Breast epithelium (tissue), 4 donors: ENCODE measurements at places on chromosomes 5 and 9.

GRCh38 chr5:56671571-56671970, 143.8 kb upstream of the MAP3K1 start:
- H3K36me3 ChIP-seq: no peaks in the 10 kb centered on the region
- no peaks in the 10 kb centered on the region for H3K27me3 ChIP-seq
- H3K4me3 ChIP-seq: no peak overlapping the region

DNA sequence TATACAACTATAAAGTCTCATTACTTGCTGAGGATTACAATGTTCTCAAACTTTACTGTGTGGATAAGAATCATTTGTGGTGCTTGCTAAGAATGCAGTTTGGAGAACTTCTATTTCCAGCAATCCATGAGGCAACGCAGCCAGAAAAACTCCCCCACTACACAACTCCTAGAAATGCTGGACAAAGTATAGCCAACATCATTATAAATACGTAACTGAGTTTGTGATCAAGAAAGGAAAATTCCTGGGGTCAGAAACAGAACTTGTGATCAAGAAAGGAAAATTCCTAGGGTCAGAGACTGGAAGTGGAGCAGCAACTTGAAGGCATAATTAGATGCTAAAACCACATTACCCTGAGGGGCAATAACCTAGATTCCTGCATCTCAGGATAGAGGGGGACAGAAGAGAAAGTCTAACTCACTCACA, 81.1 kb downstream of the MAT2B start:
- DNase-seq: no peak
- H3K27ac ChIP-seq: no peak overlapping the region
- H3K36me3 ChIP-seq: no peaks in the 10 kb centered on the region

DNA sequence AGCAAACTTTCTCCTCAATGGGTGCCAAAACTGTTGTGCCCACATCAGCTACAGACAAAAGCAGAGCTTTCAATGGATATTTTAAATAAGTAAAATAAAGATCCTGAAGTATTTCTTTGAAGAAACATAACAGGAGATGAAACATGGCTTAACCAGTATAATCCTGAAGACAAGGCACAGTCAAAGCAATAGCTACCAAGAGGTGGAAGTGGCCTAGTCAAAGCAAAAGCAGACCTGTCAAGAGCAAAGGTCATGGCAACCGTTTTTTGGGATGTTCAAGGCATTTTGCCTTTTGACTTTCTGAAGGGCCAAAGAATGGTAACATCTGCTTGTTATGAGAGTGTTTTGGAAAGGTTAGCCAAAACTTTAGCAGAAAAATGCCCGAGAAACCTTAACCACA, 77.9 kb downstream of the ANXA1 start:
- no peak overlapping the region for H3K4me3 ChIP-seq
- H3K27me3 ChIP-seq: no peaks in the 10 kb centered on the region
- no peak for DNase-seq
- H3K36me3 ChIP-seq: no peaks in the 10 kb centered on the region
- no peak overlapping the region for H3K27ac ChIP-seq
- no peaks in the 10 kb centered on the region for H3K4me1 ChIP-seq

GRCh38 chr5:9194509-9194908, 351.4 kb downstream of the SEMA5A start:
- no peak overlapping the region for H3K4me3 ChIP-seq
- peak; percentile 28 for DNase-seq
- no peaks in the 10 kb centered on the region for H3K27me3 ChIP-seq
- H3K4me1 ChIP-seq: no peaks in the 10 kb centered on the region
- H3K36me3 ChIP-seq: no peaks in the 10 kb centered on the region
- H3K27ac ChIP-seq: no peak overlapping the region

- DNase-seq: no peak
- H3K4me3 ChIP-seq: no peak overlapping the region
- no peaks in the 10 kb centered on the region for H3K36me3 ChIP-seq
- no peaks in the 10 kb centered on the region for H3K27me3 ChIP-seq
- peak overlapping the region; percentile 26 for H3K27ac ChIP-seq
Observed at GRCh38 chr5:172607213-172607793, 33.8 kb upstream of the NEURL1B start.

- no peaks in the 10 kb centered on the region for H3K36me3 ChIP-seq
- H3K4me3 ChIP-seq: no peak overlapping the region
- no peak overlapping the region for H3K27ac ChIP-seq
- DNase-seq: no peak
- no peaks in the 10 kb centered on the region for H3K4me1 ChIP-seq
- no peaks in the 10 kb centered on the region for H3K27me3 ChIP-seq
Observed at GRCh38 chr5:160556846-160557245, 135.2 kb downstream of the PTTG1 start.

GRCh38 chr9:134341306-134341705, 15.1 kb downstream of the RXRA start:
- no peak for DNase-seq
- H3K27me3 ChIP-seq: no peaks in the 10 kb centered on the region
- H3K27ac ChIP-seq: peak overlapping the region; percentile 78
- H3K4me1 ChIP-seq: peaks cover 19% of the 10 kb centered on the region

- no peaks in the 10 kb centered on the region for H3K36me3 ChIP-seq
- no peak overlapping the region for H3K4me3 ChIP-seq
- no peak overlapping the region for H3K27ac ChIP-seq
- no peaks in the 10 kb centered on the region for H3K27me3 ChIP-seq
- no peak for DNase-seq
- H3K4me1 ChIP-seq: no peaks in the 10 kb centered on the region
Observed at GRCh38 chr9:115415450-115415849, 297.5 kb upstream of the TNC start.

DNA sequence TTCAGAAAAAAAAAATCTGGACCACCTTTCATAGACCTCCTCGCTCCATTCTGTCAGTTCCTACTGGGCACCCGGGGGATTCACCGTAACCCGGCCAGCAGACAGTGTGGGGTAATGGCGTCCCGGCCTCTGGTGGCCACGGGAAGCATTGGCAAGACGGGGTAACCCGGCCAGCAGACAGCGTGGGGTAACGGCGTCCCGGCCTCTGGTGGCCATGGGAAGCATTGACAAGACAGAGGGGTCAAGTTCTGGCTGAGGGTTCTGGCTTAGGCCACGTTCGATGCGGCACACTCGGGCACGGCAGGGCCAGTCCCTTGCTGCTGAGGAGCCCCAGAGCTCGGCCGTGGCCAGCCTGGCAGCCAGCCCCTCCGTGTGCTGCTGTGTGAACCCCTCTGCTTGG, 116.2 kb upstream of the RAPGEF1 start:
- no peaks in the 10 kb centered on the region for H3K27me3 ChIP-seq
- H3K36me3 ChIP-seq: peaks cover 6% of the 10 kb centered on the region
- no peaks in the 10 kb centered on the region for H3K4me1 ChIP-seq
- no peak overlapping the region for H3K27ac ChIP-seq
- H3K4me3 ChIP-seq: no peak overlapping the region

GRCh38 chr9:114724744-114725143, 42.8 kb upstream of the TEX48 start:
- H3K4me3 ChIP-seq: no peak overlapping the region
- H3K4me1 ChIP-seq: no peaks in the 10 kb centered on the region
- H3K27ac ChIP-seq: no peak overlapping the region
- no peaks in the 10 kb centered on the region for H3K36me3 ChIP-seq
- DNase-seq: no peak

GRCh38 chr5:132475497-132475882, 15.1 kb downstream of the IRF1 start:
- H3K4me3 ChIP-seq: no peak overlapping the region
- no peaks in the 10 kb centered on the region for H3K36me3 ChIP-seq
- peak overlapping the region; percentile 75 for H3K27ac ChIP-seq

- H3K4me3 ChIP-seq: no peak overlapping the region
- no peaks in the 10 kb centered on the region for H3K36me3 ChIP-seq
- no peaks in the 10 kb centered on the region for H3K4me1 ChIP-seq
- no peak for DNase-seq
- H3K27me3 ChIP-seq: no peaks in the 10 kb centered on the region
Observed at GRCh38 chr5:150649108-150650020, 8.9 kb downstream of the SYNPO start.

DNA sequence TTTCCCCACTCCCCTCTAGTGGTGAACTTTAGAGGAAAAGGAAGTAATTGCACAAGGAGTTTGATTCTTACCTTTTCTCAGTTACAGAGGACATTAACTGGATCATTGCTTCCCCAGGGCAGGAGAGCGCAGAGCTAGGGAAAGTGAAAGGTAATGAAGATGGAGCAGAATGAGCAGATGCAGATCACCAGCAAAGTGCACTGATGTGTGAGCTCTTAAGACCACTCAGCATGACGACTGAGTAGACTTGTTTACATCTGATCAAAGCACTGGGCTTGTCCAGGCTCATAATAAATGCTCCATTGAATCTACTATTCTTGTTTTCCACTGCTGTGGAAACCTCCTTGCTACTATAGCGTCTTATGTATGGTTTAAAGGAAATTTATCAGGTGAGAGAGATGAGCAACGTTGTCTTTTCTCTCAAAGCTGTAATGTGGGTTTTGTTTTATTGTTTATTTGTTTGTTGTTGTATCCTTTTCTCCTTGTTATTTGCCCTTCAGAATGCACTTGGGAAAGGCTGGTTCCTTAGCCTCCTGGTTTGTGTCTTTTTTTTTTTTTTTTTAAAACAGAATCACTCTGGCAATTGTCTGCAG, 25.3 kb downstream of the SLC22A5 start:
- no peak overlapping the region for H3K27ac ChIP-seq
- H3K27me3 ChIP-seq: no peaks in the 10 kb centered on the region
- H3K4me1 ChIP-seq: peaks cover 2% of the 10 kb centered on the region
- DNase-seq: no peak

GRCh38 chr9:125844611-125845010, 97.4 kb downstream of the PBX3 start:
- no peaks in the 10 kb centered on the region for H3K36me3 ChIP-seq
- H3K27me3 ChIP-seq: no peaks in the 10 kb centered on the region
- no peaks in the 10 kb centered on the region for H3K4me1 ChIP-seq
- no peak for DNase-seq
- H3K27ac ChIP-seq: no peak overlapping the region
- H3K4me3 ChIP-seq: no peak overlapping the region

DNA sequence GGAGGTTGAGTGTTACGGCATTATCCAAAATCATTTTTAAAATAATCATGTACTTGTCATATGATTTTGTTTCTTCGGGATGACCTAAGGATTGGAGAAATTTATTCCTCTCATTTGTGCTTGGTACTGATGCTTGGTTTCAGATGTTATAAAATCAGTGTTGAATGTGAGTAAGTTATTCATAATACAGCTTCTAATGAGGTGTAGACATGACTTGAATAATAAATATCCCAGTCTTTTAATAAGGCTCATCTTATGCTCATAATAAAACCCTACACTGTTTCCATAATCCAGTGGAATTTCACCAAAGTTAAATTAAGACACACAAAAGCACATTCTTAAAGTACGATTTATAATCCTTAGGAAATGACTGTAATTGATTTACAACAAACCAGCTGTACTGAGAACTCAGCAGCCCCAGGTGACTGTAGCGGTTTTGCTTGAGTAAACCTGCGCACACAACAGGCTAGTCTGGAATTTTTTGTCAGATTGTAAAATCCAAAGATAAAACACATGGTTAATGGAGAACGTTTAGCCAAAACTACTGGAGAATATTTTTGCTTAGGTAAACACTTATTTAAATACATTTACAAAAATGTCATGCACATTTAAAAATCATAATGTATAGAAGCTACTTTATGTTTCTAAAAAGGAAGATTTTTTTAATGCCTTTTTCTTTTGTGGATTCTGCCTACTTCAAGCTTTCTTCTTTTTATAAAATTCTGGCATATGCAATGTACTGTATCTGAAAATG, 609.8 kb upstream of the GRAMD2B start:
- no peak overlapping the region for H3K27ac ChIP-seq
- no peak overlapping the region for H3K4me3 ChIP-seq
- no peak for DNase-seq

- peak overlapping the region; percentile 83 for H3K4me3 ChIP-seq
- no peak for DNase-seq
- H3K4me1 ChIP-seq: peaks cover 6% of the 10 kb centered on the region
Observed at GRCh38 chr5:138468133-138468965, 3.1 kb downstream of the EGR1 start.

GRCh38 chr9:130918101-130918825, 20.8 kb downstream of the FIBCD1 start:
- no peaks in the 10 kb centered on the region for H3K36me3 ChIP-seq
- H3K27ac ChIP-seq: no peak overlapping the region
- H3K4me1 ChIP-seq: no peaks in the 10 kb centered on the region
- H3K27me3 ChIP-seq: no peaks in the 10 kb centered on the region
- no peak for DNase-seq
- H3K4me3 ChIP-seq: no peak overlapping the region

DNA sequence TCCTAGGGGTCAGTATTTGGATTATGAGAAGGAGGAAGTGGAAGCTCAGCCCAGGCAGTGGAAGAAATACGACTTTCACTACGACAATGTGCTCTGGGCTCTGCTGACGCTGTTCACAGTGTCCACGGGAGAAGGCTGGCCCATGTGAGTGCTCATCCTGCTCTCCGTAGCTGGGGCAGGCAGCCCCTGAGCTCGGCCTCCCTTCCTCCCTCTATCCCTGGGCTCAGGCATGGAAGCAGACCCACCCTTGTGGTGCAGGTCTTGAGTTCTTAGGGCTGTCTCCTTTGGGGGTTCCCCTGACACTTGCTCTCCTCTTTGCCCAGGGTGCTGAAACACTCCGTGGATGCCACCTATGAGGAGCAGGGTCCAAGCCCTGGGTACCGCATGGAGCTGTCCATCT, 180.1 kb downstream of the CACNA1B start:
- H3K4me1 ChIP-seq: no peaks in the 10 kb centered on the region
- no peaks in the 10 kb centered on the region for H3K36me3 ChIP-seq
- no peak overlapping the region for H3K27ac ChIP-seq
- no peak overlapping the region for H3K4me3 ChIP-seq

GRCh38 chr9:135029871-135030565, 57.5 kb upstream of the OLFM1 start:
- H3K4me1 ChIP-seq: no peaks in the 10 kb centered on the region
- no peak overlapping the region for H3K27ac ChIP-seq
- H3K4me3 ChIP-seq: no peak overlapping the region
- no peak for DNase-seq
- H3K27me3 ChIP-seq: peaks cover 10% of the 10 kb centered on the region
- no peaks in the 10 kb centered on the region for H3K36me3 ChIP-seq

GRCh38 chr9:1743121-1743960, 271.8 kb upstream of the SMARCA2 start:
- no peaks in the 10 kb centered on the region for H3K27me3 ChIP-seq
- H3K36me3 ChIP-seq: no peaks in the 10 kb centered on the region
- DNase-seq: no peak
- no peaks in the 10 kb centered on the region for H3K4me1 ChIP-seq

GRCh38 chr5:148446611-148447010, 62.9 kb downstream of the FBXO38 start:
- H3K36me3 ChIP-seq: no peaks in the 10 kb centered on the region
- no peak overlapping the region for H3K4me3 ChIP-seq
- no peak overlapping the region for H3K27ac ChIP-seq
- no peaks in the 10 kb centered on the region for H3K4me1 ChIP-seq
- no peak for DNase-seq
- H3K27me3 ChIP-seq: no peaks in the 10 kb centered on the region
